ENCODE measurements at places on chromosomes 13 and 19. TPM values are rescaled to one million over a fixed set of nuclear protein-coding genes. Genes with fewer than 3 reads are reported as not detected.

- no peak for DNase-seq
Measured at GRCh38 chr13:44146138-44146537, 227.5 kb upstream of the SERP2 start.

- DNase-seq: no peak
Measured at GRCh38 chr13:32504263-32504662, 34.3 kb downstream of the N4BP2L2 start.

DNA sequence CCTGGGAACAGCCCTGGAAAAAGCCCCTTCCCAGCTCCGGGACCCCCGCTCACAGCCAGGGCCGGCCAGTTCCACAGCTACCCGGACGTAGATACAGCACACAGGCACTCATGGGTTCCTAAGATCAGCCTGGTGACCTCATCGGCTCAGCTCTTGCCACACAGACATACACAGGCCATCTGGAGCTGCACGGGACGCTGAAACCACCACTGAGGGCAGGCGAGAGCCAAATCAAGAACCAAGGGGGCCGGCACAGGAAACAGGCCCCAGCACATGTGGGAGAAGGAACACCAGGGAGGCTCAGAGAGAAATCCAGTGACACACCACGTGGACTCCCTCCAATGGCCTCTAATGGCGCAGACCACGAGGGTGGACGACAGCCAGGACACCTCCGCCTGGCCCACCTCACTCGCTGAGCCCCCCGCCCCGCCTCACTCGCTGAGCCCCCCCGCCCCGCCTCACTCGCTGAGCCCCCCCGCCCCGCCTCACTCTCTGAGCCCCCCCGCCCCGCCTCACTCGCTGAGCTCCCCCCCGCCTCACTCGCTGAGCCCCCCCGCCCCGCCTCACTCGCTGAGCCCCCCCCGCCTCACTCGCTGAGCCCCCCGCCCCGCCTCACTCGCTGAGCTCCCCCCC lies 69.7 kb upstream of the C13orf46 start:
- no peak for DNase-seq

GRCh38 chr19:5117421-5117820 lies 148.5 kb downstream of the KDM4B start:
- no peak for DNase-seq

GRCh38 chr13:110463871-110464510 lies 97.5 kb downstream of the RAB20 start:
- DNase-seq: no peak

DNA sequence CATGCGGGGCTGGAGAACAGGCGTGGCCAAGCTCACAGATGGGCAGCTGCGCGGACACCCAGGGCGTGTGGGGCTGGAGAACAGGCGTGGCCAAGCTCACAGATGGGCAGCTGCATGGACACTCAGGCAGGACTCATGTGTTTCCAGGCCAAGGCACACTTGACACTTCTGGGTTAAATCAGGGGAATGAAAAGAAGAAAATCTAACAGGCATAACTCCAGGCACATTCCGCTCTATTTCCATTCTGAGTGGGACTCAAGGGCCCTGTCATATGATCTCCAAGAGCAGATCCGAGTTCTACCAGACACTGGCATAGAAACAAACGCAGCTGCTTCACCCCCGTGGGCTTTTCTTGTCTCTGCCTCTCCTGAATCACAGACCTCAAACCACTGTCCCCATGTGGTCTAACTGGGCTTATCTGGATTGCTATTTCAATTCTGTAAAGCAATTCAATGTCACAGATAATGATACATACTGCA lies 17.4 kb upstream of the C13orf46 start:
- no peak for DNase-seq

Gene CYP4F12
- 23.6 TPM for total RNA-seq

Gene DCT
- total RNA-seq: 0.94 TPM

Gene AXL
- total RNA-seq: 65.8 TPM

Gene SLC7A9
- total RNA-seq: 0.89 TPM

Gene LGALS16
- not detected for total RNA-seq

Gene VWA8
- 21.4 TPM for total RNA-seq

All from sciatic nerve (tissue), 2 donors.